ENCODE measurements at places on chromosomes 12 and 14.
A peak's percentile ranks its signal among the peaks of the same experiment; 100 is the strongest.

DNA sequence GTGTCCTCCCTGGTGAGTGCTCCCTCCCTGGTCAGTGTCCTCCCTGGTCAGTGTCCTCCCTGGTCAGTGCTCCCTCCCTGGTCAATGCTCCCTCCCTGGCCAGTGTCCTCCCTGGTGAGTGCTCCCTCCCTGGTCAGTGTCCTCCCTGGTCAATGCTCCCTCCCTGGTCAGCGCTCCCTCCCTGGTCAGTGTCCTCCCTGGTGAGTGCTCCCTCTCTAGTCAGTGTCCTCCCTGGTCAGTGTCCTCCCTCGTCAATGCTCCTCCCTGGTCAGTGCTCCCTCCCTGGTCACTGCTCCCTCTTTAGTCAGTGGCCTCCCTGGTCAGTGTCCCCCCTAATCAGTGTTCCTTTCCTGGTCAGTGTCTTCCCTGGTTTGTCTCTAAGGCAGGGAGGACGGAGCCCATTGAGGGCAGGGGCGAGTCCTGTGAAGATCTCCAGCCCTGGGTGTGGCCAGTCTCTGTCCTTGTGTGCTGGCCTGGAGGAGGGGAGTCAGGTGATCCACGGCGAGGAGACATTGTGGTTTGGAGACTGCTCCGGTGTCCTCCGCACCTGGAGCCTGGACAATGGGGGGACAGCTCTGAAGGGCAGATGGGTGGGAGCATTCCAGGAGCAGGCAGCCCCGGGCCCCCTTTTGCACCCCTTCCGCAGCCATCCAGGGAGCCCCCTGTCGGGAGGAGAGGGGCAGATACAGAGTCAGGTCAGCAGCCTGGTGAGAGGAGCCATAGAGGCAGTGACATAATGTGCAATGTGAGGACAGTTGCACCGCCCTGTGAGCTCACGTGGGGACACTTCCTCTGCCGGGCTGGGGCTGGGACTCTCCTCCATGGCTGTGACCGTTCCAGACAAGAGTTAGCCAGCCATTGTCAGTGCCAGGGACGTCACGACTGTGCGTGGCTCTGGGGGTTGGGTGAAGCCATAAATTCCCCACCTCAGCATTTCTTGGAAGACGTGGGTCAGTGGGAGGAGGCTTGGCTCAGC lies 93.4 kb downstream of the ADGRD1 start:
- DNase-seq, result peak; percentile 59

- no peak for DNase-seq
Measured at GRCh38 chr12:82857911-82858533, 171.3 kb downstream of the TMTC2 start.

- no peak for DNase-seq
Measured at GRCh38 chr12:98085046-98085755, 430.2 kb upstream of the TMPO start.

DNA sequence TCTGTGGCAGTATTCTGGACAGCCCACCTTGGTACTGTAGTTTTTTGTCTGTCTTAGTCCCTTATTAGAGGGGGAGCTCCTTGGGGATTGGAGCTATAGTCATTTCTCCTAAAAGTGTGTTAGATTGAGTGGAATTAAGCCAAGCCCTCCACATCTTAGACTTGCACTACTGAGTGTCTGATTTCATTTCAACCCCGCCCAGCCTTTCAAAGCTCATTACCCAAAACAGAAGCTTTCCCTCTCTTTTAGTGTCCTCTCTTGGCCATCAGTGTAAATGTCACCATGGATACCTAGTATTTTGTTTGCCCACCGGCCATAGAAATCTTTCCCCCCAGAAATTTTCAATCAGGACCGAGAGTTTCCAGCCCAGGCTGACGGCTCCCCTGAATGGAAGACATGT lies 74.5 kb downstream of the LRRC74A start:
- DNase-seq, result no peak

DNA sequence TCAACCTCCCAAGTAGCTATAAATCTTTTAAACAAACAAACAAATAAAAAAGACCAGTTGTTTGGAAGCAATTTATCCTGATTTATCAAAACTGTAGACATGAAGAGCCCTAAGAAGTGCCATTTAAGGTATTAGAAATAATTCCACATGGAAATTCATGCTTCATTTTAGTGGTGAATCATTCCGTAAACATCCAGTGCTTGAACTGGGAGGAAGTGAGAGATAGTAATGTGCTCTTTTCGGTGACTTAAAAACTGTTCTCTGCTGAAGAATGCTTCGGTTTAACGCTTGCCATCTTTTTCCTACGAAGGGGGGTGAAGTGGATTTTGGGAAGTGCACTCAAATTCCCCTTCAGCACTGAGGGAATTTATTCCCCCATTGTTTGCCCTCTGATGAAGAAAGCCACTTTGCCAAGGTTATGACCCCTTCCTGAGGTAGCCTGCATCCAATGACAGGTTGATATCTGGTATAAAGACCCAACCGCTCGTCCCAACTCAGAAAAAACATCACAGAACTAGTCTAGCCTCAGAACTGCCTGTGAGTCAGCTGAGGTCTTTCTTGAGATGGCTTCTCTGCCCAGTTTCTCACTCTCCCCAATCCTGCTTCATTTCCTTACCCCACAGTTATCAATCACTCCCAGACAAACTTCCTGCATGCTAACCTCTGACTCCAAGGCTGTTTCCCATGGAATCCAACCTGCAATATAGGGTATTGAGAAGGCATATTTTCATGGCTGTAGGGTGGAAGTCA lies 244.1 kb downstream of the AEBP2 start:
- DNase-seq, result no peak

DNA sequence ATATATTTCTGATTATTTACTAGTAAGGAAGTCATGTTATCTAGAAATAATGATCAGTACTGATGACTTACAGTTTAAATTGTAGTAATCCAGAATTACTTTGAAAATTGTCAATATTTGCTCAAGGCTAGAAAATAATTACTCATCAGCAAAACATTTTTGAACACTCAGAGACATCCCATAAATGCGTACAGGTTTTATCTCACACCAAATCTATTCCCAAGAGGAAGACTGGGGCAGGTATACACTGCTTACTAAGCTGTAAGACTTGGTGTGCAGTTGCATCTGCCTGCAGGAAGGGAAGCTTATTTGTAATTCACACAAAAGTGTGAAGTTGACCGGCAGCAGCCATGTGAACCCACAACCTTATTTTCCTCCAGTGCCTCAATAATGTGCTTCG lies 146.4 kb downstream of the CCER1 start:
- no peak for DNase-seq

- DNase-seq, result no peak
Measured at GRCh38 chr14:47257013-47257412, 418.4 kb downstream of the MDGA2 start.

GRCh38 chr12:124094733-124095132 lies 121.7 kb downstream of the ZNF664 start:
- DNase-seq, result no peak

DNA sequence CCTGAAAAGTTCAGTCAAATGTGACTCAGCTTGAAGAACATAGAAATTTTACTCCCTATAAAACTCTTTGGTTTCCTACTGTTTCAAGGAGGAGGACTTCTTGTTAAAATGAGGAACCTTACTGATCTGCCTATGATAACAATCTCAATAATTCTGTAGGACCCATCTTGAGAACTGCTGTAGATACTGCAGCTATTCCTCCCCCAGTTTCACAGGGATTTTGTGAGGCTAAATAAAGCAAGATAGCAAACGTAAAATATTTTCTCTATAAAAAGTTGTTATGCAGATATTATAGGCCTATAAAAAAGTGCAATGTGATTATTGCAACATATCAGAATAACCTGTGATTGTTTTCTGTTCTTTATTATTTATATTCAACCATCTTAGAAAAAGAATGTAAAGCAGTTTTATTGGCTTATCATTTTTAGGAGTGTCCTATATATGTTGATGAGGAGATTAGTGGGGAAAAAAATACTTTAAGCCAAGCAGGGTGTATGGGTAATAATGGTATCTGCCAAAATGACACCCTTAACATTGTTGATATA lies 12.1 kb downstream of the CLEC14A start:
- no peak for DNase-seq

DNA sequence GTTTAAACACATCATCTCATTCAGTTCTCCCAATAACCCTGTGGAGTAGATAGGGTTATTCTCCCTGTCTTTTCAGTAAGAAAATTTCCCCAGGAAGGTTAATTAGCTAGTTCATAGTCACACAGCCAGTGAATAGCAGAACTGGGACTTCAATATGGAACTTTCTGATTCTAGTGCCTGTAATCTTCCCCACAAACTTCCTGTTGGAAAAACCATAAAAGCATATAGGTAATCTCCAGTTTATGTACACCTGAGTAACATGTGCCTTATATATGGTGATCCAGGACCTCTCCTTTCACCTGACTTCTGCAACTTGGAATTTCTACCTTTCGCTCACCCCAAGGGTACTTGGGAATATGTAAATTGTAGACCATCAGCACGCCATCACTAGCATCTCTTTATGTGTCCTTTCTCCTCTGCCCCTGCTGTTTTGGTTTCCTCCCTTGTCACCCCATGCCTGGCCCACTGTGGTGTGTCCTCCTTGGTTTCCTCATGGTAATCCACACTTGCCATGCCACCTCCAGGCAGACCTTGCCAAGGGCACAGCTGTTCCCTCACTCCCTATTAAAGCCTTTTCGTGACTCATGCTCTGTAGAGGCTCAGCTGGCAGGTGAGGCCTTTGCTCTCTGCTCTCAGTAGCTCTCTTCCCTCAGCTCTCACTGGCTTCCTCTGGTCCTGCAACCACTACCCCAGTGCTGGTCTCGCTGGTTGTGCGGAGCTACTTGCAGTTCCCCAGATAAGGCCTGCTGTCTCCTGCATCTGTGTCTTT lies 16.7 kb downstream of the TBC1D30 start:
- no peak for DNase-seq

- no peak for DNase-seq
Measured at GRCh38 chr12:65525491-65526141, 247.1 kb downstream of the MSRB3 start.

- DNase-seq, result no peak
Measured at GRCh38 chr14:103169954-103170353, 46.7 kb downstream of the TNFAIP2 start.

DNA sequence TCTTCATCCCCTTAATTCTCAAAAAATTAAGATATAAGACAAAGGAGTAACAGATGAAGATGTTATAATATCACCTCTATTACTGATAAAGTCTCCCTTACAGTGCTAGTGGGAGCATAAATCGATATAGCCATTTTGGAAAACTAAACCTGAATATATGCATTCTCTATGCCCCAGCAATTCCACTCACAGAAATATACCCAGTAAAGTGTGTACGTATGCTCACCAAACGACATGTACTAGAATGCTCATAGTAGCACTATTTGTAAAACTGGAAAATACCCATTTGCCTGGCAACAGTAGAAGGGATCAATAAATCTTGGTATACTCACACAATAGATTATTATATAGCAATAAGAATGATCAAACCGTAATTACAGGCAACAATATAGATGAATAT lies 44.0 kb upstream of the HIF1A start:
- no peak for DNase-seq

DNA sequence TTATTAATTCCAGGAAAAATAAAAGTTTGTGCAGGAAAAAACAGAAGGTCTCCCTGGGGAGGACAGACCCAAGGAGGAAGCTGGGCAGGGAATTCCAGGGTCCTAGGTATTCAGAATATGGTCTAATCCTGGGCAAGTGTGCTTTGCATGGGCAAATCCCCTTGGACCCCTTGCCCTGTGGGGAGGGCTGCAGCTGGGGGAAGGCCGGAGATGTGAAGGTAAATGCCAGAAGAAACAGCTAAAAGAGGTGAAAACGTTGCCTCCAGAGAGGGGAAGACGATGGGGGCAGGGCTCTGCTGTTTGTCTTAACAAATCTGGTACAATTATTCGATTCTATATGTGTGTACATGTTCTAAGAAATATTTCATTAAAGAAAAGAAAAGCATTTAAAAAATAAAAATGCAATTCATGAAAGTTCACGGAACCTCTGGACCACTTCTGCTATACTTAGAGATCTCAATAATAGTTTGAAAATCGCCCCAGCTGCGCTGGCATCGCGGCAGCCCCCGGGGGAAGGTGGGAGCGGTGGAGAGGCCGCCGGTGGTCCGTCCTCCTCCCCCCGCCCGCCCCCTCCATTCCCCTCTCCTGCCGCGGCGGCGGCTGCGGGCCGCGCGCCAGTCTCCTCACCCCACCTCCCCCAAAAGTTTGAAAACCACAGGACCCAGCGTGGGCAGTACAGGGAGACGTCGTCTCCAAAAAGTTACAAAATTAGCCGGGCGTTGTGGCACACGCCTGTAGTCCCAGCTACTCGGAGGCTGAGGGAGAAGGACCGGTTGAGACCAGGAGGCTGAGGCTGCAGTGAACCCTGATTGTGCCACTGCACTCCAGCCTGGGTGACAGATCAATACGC lies 1.5 kb upstream of the PRPF40B start:
- peak; percentile 31 for DNase-seq

DNA sequence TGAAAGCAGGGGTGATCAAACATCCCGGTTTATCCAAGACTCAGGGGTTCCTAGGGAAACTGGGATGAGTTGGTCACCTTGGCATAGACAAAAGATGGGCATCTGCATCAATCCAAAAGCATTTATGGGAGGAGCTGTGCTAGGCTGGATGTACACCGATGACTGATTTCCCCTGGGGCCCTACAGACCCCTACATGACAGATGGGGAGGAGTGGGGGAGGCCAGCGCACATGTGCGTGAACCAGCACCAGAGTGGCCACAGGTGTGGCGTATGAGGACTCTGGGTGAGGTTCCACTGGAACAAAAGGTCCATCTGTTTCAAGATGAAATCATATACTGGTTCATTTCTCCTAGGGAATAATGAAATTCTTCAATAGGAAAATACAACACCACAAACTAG lies 210.4 kb downstream of the ITPR2 start:
- no peak for DNase-seq

DNA sequence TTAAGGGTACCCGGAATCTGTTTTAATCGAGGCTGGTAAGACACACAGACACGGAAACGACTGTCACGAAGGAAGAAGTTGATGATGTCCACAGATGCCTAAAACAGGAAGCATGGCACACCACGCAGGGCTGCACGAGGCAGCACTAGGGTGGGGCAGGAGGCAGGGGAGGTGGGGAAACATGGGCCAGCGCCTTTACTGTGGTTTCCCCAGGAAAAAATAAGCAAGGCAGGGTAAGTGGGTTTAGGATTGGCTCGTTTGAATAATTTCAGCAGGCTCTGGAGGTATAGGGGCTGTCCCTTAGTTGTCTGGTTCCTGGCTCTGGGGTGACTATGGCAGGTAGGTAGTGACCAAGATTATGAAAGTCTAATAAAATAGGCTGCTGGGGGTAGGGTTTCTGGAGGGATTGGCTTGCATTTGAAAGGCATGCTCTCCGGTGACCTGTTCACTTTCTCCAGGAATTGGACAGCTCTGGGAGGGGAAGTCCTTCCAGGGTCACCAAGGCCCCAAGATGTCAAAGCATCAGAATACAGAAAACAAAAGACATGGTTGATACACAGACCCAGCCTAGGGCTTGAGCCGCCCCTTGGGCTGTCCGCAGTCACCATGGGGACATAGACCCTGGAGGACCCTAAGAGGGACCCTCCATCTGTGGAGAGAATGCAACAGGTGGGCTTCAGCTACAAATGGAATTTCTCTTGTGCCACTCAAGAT lies 35.3 kb downstream of the MAP1LC3B2 start:
- peak; percentile 68 for DNase-seq
